ENCODE measurements at places on chromosomes 1 and 21.
A peak's percentile ranks its signal among the peaks of the same experiment; 100 is the strongest.

DNA sequence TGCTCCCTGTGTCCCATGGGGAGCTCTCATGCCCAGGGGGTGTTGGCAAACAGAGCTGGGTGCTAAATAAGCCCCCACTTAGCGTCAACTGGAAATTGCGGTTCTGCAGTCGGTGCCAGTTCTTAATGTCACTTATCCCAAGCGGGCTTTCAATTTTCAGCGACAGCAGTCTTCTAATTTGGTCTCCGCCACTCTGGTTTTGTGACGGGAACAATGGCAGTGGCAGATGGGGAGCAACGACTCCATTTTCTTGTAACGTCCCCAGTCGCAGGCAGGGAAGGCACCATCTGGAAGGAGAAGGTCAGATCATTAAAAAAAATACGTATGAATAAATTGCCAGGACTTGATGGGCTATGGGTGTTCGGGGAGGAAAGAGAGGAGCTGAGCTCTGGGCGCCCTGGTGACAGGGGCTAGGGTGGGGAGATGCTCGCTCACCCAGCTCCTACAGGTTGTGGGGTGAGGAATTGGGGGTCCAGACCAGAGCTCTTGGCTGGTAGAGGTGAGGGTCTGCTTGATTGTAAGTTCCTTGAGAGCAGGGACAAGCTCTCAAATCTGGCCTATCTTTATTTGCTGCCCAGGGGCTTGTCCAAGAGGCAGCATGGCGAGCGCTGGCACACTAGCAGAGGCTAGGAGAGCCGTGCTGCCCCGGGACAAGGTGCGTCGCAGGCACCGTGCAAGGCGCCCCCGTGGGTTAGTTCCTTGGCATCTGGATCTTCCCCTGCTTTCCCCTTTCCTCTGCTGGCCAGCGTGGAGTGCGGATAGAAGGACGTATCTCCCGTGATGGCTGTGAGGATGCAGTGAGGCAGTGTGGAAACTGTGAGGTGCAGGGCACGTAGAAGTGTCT lies 105.8 kb downstream of the ARHGEF10L start:
- DNase-seq: no peak

GRCh38 chr1:25522031-25522655 lies 21.3 kb upstream of the LDLRAP1 start:
- peak; percentile 20 for DNase-seq

GRCh38 chr1:241459186-241459802 lies 60.3 kb downstream of the FH start:
- DNase-seq: no peak

DNA sequence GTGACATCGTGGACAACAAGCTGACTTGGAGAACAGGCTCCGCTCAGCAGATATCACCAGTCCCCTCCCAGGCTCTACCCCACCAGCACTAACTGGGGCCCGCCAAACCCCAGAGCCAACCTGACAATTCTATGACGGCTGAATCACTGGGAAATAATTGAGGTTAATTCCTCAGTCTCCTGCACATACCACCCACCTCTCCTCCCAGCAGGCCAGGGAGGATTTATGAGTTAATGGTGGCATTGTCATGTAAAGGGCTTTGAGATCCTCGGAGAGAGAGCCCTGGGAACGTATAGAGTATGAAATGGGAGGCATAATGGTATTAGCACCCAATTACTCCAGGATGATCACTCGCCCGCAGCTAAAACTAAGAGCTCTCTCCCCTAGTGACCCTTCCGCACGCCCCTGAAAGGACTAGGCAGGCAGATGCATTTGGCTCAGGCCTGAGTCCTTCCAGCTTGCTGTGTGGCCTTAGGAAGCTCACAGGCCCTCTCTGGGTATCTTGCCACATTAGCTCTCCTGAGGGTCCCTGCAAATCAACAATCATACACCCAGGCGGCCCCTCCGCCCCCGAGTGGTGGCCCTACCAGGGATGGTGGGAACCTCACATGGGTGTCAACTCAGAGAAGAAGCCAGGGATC lies 27.3 kb upstream of the PAX7 start:
- no peak for DNase-seq

GRCh38 chr1:29355375-29355774 lies 119.1 kb downstream of the PTPRU start:
- DNase-seq: no peak

DNA sequence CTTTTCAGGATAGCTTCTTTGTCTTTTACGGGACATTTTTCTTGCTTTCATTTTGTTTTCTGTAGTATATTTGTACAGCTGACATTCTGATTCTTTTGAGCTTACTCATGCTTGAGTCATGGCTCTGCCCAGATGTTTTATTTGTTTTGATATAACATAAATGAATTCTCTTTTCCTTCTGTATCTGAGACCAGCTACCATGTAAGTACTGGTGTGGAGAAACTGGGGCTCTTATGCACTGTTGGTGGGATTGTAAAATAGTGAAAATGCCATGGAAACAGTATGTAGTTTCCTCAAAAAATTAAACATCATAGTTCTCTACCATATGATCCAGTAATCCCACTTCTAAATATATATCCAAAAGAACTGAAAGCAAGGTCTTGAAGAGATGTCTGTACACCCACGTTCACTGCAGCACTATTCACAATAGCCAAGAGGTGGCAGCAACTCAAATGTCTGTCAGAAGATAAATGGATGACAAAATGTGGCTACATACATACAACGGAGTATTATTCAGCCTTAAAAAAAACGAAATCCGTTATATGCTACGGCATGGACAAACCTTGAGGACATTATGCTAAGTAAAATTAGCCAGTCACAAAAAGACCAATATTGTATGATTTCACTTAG lies 61.4 kb downstream of the EIF2B3 start:
- DNase-seq: peak; percentile 42

GRCh38 chr1:24186711-24186992 lies 437 bp downstream of the IFNLR1 start:
- no peak for DNase-seq

- DNase-seq: no peak
Measured at GRCh38 chr1:24426744-24427544, 11.3 kb downstream of the NIPAL3 start.

DNA sequence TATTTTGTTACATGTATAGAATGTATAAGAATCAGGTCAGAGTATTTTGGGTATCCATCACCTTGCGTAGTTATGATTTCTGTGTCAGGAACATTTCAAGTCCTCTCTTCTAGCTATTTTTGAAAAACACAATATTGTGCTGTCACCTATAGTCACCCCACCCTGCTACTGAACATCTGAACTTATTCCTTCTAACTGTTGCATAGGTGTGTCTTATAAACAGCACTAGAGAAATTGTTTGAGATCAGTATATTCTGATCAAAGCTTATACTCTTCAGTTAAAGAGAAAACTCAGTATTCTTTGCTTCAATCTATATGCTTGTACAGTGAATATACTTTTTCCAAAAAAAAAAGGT lies 96.0 kb downstream of the ASH1L start:
- no peak for DNase-seq

GRCh38 chr1:229127301-229127700 lies 143.6 kb upstream of the RAB4A start:
- peak; percentile 6 for DNase-seq

DNA sequence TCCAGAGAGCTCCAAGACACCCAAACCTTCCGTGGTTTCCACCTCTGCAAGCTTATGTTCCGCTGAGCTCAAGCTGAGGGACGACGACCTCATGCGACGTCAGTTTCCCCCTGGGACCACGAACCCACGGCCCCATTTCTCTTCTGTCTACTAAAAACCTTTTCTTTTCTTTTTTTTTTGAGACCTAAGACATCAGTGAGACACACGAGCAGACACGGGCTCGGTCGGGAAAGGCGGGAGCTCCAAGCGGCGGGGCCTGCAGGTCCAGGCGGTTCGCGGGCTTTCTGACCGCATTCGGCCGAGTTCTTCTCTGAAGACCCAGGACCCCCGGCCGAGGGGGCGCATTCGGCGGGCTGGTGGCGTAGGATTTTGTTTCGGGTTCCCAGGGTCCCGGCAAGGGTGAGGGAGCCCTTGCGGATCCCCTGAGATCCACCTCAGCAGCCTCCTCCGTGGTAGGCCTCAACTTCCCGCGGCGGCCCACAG lies 402 bp downstream of the C21orf58 start:
- peak; percentile 16 for DNase-seq

GRCh38 chr1:184930232-184930631 lies 44.1 kb downstream of the NIBAN1 start:
- no peak for DNase-seq

DNA sequence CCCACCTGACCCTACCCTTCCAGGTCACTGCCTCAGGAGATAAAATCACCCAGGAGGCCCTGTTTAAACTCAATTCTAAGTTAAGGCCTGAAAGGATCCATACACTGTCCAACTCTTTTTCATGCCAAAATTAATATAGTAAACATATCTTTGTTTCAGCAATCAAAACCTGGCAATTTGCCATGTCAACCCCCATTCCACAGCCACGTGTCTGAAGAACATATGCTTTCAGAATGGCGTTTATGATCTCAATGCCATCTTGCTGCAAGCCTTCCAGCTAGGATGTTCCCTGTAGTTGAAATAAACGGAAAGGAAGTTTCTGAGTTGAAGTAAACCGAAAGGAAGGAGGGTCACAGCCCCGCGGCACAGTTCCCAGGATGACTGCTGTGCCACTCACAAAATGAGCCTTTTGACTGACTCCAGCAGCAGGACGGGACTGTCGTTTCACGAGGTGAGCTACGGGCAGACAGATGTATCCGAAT lies 472.0 kb downstream of the SMYD3 start:
- no peak for DNase-seq

- DNase-seq: peak; percentile 76
Measured at GRCh38 chr1:179586107-179586823, 5.4 kb upstream of the TDRD5 start.

DNA sequence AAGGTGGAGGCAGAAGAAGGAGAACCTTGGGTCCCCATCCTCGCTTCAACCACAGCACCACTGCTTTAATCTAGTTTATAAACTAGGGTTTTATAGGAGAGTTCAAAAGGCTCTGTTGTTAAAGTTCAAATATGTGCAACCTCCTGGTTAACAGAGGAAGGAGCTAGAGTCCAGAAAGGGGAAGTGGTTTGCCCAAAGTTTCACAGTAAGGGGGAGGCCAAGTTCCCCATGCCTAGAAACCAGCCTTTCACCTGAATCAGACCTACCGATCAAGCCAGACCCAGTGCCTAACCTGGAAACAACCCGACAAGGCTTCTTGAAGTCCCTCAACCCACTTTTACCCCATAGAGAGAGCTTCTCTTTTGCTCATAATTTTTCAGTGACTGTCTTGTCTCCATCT lies 106.5 kb downstream of the PLPP3 start:
- no peak for DNase-seq

GRCh38 chr1:110130989-110131388 lies 18.7 kb downstream of the UBL4B start:
- no peak for DNase-seq

GRCh38 chr1:192830595-192831246 lies 21.9 kb downstream of the RGS2 start:
- no peak for DNase-seq

DNA sequence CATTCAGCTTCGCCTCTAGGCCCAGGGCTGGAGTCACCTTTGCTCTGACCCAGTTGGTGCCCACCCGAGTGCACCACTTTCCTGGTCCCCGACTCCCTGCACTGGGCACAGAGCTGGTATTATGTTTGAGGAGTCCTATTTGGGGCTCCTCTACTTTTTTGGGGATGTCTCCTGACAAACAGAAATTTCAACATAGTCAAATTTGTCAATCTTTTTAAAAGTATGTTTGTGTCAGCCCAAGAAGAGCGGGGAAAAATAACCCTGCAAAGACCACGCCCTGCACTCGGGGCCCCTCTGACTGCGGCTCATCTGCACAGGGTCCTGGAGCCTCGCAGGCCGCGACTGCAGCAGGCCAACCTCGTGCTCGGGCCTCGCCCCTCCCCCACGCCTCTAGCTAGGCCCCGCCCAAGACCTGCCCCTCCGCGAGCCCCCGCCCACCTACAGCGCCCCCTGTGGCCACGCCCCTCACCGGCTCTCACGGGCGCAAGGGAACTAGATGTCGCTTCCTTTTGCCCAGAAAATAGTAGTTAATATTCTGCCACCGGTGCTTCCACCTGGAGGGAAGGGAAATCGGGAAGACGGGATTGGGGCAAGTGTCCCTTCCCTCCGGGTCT lies 11.4 kb downstream of the FAM229A start:
- no peak for DNase-seq

- DNase-seq: peak; percentile 6
Measured at GRCh38 chr1:107787299-107787698, 177.7 kb downstream of the VAV3 start.

DNA sequence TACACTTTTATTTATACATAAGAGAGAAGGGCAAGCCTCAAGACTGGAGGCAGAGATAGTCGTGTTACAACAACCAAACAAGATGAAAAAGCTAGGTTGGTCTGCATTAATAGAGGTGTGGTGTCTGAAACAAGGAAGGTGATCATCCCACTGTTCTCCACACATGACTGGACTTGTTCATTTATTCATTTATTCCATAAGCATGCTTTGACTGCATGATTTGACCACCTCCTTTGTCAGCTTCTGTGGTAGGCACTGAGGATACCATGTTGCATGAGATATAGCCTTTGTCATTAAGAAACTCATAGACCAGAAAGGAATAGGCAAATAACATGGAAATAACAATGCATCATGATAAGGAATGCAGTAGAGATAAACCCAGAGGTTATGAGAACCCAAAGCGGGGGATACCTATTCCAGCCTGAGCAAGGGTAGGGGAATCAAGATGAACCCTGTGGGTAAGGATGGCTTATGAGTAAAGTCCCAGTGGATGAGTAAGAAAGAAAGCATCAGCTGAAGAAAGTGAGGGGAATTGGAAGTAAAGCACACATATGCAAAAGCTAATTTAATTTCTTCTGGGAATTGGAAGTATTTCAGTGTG lies 173.7 kb upstream of the FGGY start:
- no peak for DNase-seq

GRCh38 chr1:244235157-244235556 lies 184.1 kb downstream of the ZBTB18 start:
- no peak for DNase-seq

DNA sequence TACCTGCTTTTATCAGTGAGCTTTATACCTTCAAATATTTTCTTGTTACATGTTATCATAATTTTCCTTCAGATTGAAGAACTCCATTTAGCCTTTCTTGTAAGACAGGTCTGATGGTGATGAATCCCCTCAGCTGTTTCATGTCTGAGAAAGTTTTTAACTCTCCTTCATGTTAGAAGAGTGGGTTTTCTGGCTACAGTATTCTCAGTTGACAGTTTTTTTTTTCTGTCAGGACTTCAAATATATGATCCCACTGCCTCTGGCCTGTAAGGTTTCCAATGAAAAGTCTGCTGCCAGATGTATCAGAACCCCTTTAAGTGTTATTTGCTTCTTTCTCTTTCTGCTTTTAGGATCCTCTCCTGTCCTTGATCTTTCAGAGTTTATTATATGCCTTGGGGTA lies 248.2 kb downstream of the LBR start:
- no peak for DNase-seq

- no peak for DNase-seq
Measured at GRCh38 chr1:91383456-91383855, 21.2 kb downstream of the HFM1 start.

Data from ACHN (cell line).